Right cardiac atrium (tissue), 5 donors: ENCODE measurements at places on chromosomes 1 and 21. TPM values are rescaled to one million over a fixed set of nuclear protein-coding genes. Genes with fewer than 3 reads are reported as not detected.

- no peak for DNase-seq
These were observed 14.3 kb upstream of the SLC5A9 start for GRCh38 chr1:48208251-48208650.

DNA sequence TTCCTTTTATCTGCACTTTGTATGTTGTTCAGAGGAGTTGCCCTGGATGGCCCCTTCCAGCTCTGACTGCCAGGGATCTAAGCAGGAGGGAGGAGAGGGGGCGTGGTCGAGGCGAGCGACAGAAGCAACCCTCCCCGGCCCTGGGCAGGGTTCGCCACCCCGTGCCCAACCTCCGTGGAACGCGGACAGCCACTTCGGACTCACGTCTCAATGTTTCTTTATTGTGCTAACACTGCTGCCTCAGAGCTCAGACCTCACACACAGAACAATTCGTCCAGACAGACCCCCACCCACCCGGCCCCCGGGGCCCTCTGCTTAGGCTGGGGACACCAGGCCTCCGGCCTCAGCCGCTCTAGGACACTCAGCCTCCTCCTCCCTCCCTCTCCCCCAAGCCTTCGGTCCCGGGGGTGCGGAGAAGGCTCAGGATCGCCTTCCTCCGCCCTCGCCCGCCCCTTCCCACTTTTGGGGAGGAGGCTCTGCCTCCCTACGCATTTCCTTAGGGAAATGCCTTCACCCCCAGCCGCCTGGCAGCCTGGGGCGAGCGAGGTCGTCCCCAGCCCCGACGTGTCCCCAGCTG, 8.3 kb downstream of the VSIG8 start:
- DNase-seq = peak; percentile 87

GRCh38 chr1:194570476-194570875, 1384.1 kb upstream of the B3GALT2 start:
- no peak for DNase-seq

DNA sequence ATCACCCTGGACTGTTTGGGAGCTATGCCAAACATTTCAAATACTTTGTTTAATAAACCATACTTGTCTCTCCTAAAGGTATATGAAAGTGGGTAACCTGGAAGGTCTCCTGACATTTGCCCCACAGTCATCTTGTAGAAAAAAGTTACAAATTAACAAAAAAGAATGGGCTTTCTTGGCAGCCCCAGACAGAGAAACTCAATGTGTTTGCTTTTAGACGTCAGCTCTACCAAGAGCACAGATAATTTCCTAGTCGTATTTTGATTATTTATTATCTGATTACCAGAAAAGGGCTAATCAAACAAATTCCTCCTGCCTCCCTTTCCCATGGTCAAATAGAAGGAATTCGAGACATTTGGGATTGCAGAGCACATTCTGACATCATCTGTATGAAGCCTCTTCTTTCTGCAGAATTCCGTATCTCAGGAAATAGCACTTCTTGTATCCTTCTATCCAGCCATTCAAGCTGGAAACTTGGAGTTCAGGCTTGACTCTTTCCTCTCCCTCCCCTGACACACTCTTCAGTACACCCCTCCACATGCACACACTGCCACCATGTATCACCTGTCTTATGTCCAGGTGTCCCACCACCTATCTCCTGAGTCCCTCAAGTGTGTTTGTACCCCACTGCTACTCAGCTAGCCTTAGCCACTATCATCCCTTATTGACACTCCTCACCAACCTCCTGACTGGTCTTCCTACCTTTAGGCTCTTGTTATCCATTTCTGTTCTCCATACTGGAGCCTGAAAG, 42.8 kb upstream of the LEPR start:
- no peak for DNase-seq

- no peak for DNase-seq
These were observed 292.8 kb downstream of the HMCN1 start for GRCh38 chr1:186026946-186027345.

- DNase-seq = peak; percentile 72
These were observed 58.9 kb upstream of the LAPTM5 start for GRCh38 chr1:30816211-30817076.

DNA sequence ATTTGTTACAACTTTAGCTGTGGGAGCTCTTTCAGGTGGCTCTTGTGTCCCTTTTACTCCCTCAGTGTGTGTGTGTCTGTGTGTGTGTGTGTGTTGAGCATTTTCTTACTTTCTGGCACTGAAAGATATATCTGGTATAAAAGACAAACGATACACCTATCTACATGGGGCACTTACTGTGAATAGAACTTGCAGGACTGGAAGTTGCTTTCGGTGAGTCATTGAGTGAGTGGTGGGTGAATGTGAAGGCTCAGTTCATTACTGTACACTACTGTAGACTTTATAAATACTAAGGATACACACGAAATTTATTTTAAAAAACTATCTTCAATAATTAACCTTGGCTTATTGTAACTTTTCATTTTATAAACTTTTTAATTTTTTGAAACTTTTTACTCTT, 38.7 kb downstream of the BTBD8 start:
- DNase-seq = no peak

DNA sequence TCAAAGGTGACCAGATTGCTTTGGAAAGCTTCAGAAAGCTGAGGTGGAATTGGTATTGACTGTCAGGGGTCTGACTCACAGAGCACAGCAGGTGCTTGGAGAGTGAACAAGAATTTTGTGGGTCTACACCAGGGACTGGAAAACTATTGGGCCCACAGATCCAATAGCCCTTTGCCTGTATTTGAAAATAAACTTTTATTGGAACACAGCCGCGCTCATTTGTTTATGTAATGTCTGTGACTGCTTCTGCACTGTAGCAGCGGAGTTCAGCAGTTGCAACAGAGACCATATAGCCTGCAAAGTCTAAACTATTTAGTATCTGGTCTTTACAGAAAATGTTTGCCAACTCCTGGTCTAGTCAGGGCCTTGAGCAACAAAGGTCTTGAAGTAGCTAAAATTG, 315.6 kb downstream of the NFIA start:
- no peak for DNase-seq

DNA sequence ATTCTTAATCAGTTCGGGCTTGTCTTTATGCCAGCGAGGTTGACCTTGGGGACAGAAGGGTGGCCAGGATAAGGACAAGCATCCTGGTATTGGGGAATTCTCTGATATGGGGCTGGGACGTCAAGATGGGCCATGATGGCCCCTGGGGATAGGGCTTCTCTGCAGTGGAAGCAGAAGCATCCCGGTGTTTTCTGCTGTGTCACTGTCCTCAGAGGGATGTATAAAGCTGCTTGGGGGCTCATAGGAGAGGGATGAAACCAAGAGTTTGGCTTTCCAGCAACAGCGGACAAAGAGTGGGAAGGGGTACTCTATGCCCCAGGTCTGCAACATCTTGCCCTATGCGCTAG, 1.4 kb upstream of the ATP1B1 start:
- DNase-seq = no peak

DNA sequence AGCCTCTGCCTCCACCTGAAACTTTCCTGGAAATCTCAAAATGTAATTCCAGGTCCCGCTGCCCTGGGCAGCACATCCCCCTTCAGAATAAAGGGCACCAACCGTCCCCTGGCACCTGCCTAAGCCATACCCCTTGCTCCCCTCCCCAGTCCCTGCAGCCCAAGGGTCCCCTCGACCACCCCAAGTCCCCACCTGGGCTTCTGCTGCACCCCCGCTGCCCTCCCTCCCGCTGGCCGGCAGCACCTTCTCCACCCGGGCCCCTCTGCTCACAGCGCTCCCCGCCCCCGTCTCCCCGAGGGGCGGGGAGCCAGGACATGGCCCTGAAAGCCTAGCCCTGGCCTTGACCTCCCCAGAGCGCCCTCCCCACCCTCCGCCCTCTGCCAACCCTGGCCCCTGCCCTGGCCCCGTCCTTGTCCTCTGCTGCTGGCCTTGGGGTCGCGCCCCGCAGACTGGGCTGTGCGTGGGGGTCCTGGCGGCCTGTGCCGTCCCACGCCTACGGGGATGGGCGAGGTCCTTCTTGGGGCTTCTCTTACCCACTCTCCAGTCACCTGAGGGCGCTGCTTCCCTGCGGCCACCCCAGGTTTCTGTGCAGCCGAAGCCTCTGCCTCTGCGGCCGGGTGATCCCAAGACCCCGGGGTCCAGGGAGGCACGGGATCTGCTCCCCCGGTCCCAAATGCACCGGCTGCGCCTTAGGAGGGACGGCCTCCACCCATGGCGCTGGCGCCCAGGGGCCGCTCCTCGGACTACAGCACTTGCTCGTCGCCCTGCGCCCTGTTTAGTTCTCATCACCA, 41.7 kb downstream of the WDR4 start:
- no peak for DNase-seq

DNA sequence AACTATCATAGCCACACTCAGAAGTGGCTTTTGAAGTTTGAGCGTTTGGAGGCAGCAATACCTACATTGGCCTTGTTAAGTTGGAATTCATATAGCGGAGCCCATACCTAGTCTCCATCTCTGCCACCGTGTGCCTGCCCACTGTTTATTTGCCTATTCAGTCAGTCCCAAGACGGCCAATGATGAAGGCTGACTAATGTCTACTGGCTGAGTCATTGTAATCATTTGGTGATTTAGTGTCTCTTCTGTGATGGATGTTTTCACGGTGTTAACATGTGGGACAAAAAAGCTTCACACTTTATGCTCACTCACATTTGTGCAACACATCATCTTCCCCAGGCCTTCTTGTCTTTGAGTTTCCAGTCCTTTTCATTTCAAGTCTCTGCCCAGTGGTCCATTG, 92.6 kb upstream of the PBX1 start:
- no peak for DNase-seq

GRCh38 chr1:151196292-151196800, 2.0 kb upstream of the PIP5K1A start:
- DNase-seq = peak; percentile 61

GRCh38 chr1:72284084-72284347, 1.7 kb upstream of the NEGR1 start:
- no peak for DNase-seq

DNA sequence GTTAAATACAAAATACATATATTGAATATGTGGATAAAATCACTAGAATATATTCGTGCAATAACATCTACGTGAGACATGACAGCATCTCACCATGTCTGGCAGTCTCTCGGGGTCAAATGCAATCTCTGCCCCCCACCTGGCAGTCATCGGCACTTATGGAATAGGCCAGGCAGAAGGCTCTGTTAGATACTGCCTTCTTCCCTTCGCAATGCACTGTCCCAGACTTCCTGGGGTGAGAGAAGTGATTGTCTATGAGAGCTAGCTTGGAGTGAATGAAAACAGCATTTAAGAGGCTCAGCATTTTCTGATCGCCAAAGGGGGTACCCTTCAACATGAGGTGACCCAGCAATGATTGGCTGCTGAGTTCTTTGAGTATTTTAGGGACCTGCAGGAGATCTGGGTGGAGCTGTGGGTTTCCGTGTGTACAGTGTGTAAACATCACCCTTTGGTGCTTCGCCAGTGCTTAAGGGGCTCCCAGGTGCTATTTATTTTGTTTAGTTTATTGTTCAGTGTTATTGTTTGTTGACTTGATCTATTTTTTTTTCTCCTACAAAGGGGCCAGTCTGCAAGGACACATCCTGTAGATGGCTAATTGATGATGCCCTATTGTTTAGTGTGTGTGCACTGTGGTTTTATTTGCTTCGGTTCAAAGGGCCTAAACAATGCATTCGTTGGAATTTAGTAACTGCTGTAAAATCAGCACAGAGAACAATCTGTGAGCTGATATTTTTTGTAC, 10.2 kb downstream of the ERG start:
- DNase-seq = no peak

Gene TRIM58
- 0.07 TPM for polyA plus RNA-seq

Gene NTMT2
- 1.6 TPM for polyA plus RNA-seq
